Stimulated activated CD4-positive, alpha-beta T cell treated with anti-CD3 and anti-CD28 coated beads, Interleukin-12 subunit alpha, Interleukin-12 subunit beta, amount 100 ng/mL, for 4 hours (primary cell): ENCODE measurements at places on chromosomes 1 and 21.

- peak; percentile 8 for DNase-seq
These were observed 58.5 kb downstream of the TENT5C start for GRCh38 chr1:117664314-117664713.

DNA sequence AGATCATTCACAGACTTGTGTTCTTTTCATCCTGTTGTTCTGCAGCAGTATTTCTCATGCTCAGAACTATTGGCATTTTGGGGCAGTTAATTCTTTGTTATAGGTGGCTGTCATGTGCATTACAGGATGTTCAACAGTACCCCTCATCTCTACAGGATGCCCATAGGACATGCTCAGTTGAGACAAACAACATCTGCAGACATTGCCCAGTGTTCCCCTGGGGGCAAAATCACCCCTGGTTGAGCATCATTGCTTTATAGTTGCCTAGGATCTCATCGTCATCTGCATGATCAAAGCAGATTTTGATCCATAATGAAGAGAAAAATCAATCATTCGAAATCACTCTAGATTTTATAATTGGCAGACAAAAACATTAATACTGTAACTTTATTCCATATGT is 222.5 kb upstream of the CACYBP start:
- no peak for DNase-seq

- no peak for DNase-seq
These were observed 6.4 kb downstream of the PPP2R5A start for GRCh38 chr1:212291505-212292134.

DNA sequence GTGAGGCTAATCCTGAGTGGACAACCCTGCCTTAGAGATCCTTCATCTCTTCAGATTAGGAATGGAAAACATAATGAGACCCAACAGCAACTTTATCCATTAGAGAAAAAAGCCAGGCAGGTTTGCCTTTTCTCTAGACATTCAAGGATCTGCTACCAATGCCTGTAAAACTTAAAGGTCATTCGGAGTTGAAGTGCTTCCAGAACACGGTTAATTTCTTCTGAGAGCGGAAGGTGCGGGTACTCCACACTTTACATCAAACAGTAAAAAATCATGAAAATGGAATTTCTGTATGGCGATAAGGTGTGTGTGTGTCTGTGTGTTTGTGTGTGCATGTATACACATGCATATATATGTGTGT is 65.2 kb upstream of the PRKACB start:
- DNase-seq = no peak

GRCh38 chr1:62295921-62296491 is 23.2 kb downstream of the KANK4 start:
- no peak for DNase-seq

DNA sequence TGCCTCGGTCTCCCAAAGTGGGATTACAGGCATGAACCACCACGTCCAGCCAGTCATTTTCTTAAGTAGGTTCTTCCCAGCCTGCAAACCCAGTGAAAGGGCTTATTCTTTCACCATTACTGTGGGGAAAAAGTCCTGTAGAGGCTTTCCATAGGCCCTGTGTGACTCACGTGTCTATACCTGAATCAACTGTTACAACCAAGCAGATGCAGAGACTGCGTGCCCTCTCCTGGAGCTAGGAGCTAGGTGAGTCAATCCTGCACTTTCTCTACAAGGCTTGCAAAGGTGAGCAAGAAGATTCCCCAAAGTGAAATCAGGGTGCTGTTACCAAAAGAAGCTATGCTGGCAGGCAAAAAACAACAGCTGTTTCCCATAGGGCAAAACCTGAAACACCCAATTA is 13.8 kb upstream of the MPZL1 start:
- DNase-seq = no peak

- DNase-seq = no peak
These were observed 45.8 kb downstream of the ARHGEF11 start for GRCh38 chr1:156999596-157000320.

DNA sequence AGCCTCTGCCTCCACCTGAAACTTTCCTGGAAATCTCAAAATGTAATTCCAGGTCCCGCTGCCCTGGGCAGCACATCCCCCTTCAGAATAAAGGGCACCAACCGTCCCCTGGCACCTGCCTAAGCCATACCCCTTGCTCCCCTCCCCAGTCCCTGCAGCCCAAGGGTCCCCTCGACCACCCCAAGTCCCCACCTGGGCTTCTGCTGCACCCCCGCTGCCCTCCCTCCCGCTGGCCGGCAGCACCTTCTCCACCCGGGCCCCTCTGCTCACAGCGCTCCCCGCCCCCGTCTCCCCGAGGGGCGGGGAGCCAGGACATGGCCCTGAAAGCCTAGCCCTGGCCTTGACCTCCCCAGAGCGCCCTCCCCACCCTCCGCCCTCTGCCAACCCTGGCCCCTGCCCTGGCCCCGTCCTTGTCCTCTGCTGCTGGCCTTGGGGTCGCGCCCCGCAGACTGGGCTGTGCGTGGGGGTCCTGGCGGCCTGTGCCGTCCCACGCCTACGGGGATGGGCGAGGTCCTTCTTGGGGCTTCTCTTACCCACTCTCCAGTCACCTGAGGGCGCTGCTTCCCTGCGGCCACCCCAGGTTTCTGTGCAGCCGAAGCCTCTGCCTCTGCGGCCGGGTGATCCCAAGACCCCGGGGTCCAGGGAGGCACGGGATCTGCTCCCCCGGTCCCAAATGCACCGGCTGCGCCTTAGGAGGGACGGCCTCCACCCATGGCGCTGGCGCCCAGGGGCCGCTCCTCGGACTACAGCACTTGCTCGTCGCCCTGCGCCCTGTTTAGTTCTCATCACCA is 41.7 kb downstream of the WDR4 start:
- DNase-seq = no peak

DNA sequence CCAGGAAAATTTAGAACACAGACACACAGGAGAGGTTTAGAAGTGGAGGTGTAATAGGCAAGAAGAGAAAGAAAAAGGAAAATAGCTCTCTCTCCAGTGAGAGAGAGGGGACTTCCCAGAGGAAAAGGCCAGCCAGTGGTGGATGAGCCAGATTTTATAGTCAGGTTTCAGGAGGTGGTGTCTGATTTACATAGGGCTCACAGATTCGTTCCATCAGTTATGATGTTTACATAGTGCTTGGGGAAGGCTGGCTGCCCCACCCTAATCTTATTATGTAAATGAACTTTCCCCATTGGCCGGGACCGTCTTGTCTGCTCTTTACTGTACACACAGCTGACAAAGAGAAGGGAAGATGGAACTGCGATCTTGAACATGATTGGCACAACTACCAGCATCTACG is 797.3 kb downstream of the PLA2G4A start:
- DNase-seq = no peak

DNA sequence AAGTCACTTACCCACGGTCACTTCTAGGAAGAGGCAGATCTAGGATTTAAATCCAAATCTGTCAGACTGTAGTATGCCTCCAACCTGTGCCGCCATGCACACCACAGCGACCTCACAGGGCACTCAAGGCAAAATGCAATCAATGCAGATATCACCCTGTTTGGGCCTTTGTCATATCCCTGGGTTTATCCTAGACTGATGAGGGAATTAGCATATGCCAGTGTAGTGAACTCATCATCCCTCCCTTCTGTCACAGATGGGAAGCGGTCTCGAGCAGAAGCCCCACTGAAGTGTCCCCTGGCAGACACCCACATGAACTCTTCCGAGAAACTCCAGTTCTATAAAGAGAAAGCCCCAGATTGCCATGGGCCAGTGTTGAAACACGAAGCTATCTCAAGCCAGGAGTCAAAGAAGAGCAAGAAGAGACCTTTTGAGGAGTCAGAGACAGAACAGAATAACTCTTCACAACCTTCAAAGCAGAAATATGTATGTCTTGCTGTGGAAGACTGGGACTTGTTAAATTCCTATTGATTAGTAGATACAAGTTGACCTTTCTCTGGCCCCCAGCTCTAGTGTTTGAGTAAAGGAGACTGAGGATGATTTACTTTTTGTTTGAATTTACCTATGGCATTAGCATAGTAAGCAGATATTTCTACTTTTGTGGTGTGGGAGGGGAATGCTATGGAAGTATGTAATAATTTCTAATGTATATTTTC is 21.4 kb downstream of the LRRC42 start:
- no peak for DNase-seq

- no peak for DNase-seq
These were observed 151.4 kb upstream of the ETV3 start for GRCh38 chr1:157289424-157290105.
